ENCODE measurements at places on chromosomes 7 and 10.
A peak's percentile ranks its signal among the peaks of the same experiment; 100 is the strongest.

GRCh38 chr7:47379629-47380324 is 202.1 kb downstream of the TNS3 start:
- DNase-seq = no peak

DNA sequence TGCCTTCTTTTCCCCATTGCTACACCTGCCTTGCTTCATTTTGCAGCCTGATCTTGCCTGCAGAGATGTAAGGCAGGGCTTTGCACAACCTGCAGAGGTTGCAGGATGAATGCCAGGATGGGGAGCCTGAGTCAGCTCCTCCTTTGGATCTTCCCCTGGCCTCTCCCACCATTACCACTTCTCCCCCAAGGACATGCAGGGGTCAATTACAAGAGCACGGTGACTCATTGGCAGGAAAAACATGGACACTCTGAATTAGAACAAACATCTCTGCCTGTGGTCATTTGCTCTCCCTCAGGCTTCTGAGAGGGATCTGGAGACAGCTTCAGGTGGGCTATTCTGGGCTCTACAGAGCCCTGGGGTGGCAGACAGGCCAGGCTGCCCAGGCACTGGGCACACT is 89.2 kb downstream of the HERPUD2 start:
- no peak for DNase-seq

- DNase-seq = no peak
Observed at GRCh38 chr10:56895306-56895705, 534.2 kb upstream of the ZWINT start.

DNA sequence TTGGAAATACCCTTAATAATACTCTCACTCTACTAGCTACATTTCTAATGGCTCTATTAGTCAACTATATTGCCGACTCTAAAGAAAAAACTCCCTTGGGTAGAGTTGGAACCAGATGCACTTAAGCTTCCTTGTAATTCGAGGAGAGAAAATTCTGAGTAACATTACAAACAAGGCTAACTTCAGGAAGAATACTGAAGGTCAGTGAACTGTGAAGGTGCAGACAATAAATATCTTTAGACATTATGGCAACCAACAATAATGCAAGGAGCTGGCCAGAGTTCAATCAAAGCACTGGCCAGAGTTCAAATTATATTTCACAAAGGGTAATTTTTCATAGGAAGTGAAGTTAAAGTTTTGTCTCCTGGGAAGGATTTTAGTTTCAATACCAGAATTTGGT is 40.7 kb upstream of the MRLN start:
- DNase-seq = no peak

DNA sequence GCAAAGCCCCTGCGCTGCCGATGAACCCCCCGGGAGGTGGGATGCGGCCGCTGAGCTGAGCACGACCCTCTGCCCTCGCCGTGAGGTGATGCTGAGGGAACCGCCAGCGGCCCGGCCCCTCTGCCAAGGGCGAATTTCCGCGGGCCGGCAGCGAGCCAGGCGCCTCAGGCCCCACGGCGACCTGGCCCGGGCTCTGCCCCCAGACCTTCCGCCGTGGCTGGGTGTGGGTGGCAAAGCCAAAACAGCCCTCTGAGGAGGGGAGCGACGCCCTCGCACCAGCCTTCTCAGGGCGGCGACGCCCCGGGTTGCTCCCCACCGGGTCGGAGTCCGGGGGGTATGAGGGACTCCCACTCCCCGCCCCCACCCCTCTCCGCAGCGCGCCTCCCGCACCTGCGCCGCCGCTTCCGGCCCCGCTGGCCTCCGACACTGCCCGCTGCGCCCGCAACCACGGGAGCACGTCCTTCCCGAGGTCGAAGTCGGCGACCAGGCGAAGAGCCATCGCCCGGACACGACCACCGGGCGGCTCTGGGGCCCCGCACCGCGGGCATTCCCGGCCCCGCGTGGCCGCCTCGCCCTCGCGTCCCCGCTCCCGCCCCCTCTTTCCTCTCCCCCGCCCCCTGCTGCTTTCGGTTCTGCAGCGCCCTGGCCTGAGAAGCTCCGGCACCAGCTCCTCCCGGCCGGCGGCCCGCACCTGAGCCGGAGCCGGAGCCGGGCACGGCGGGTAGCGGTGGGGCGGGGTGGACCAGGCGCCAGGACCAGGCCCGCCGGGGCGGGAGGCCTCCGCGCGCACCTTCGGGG is at the start of gene GSAP:
GSAP (minus strand) TSS at position 527 of the 798 bp plus-strand sequence; CDS start at position 499, 28 bp downstream.
- peak; percentile 37 for DNase-seq

GRCh38 chr10:10222304-10222841 is 795.3 kb upstream of the CELF2 start:
- no peak for DNase-seq

Measured in activated CD4-positive, alpha-beta T cell treated with anti-CD3 and anti-CD28 coated beads for 48 hours (primary cell).